CD8-positive, alpha-beta memory T cell (primary cell): ENCODE measurements at places on chromosomes 1 and 21. TPM values are rescaled to one million over a fixed set of nuclear protein-coding genes. Genes with fewer than 3 reads are reported as not detected.

DNA sequence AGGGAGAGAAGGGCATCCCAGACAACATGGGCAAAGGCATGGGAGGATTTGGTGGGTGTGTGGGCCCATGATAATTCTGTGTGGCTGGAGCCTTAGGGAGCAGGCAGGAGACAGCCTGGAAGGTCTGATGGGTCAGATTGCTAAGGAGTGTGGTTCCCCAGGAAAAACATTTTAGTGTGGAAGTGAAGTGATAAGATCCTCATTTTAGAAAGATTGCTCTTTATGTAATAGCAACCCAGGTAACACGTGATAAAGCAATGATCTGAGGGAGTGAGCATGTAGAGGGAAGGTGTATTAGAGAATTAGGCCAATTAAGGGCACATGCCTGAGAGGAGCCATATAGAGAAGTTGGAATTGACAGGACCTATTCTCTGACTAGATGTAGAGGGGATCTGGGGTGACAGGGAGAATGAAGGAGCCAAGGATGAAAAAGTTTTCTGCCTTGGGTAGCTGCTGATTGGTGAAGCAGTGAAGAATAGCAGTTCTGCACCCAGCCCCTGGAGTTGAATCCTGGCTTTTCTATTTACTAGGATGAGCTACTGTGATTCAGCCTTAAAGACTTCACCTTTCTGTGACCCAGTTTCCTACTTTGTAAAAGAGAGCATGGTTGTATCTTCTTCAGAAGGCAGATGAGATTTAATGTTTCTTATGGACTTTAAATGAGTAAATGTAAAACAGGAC lies 18.7 kb upstream of the SLAMF6 start:
- no peak for DNase-seq

DNA sequence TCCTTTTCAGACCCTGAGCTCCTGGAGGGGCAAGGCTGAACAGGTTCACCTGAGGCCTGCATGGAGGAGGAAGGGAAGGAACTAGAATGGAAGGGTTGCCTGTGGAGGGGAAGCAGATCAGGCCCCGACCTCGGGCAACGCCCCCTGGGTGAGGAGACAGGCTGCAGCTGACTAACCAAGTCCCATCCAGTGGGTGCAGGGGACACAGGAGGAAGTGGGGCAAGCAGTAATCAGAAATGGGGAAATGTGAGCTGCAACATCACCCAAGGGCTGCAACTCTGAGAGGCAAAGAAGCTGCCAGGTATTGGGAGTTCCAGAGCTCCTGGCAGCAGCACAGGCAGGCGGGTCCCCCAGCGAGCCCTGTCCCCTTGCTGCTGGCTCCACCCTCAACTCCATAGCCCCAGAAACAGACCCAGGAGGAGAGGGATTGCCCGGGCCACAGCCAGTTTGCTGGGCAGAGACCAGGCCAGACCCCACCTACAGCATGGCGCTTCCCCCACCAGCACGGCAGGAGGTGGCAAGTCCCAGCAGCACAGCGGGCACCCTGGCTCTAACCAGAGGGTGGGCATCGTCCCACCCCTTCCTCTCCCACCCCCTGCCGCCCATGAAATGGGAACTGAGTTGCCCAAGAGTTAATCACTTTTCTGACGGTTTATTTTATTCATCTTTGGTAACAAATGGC lies 38.5 kb downstream of the MRPL37 start:
- DNase-seq: no peak

- DNase-seq: no peak
Observed at GRCh38 chr1:234507089-234507488, 28.1 kb upstream of the TARBP1 start.

DNA sequence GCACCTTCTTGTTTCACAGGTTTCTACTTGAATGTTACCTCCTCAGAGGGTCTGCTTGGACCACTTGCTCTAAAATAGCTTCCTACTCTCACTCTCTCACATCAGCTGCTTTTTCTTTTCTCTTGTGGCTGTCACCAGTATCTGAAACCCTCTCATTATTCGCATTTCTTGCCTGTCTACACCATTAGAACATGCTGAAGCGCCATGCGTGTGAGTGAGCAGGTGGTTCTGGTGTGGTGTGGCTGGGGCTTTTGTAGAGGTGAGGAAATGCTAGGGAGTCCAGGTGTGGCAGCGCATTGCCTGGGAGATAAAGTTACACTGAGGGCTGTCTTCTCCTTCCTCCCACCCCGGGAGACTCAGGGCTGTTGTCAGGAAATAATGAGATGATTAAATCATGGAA lies 4.1 kb downstream of the ZNF362 start:
- no peak for DNase-seq

- DNase-seq: no peak
Observed at GRCh38 chr1:196650403-196650802, 1.4 kb upstream of the CFH start.

Gene TNFRSF25
- total RNA-seq: 90.8 TPM

Gene GPR3
- total RNA-seq: 3.3 TPM

Gene FPGT
- 13.0 TPM for total RNA-seq

Gene AGMAT
- total RNA-seq: 18.5 TPM

Gene SLC6A17
- total RNA-seq: 0.07 TPM

Gene NBPF4
- total RNA-seq: 0.15 TPM
